ENCODE measurements at places on chromosomes 4 and X. TPM values are rescaled to one million over a fixed set of nuclear protein-coding genes. Genes with fewer than 3 reads are reported as not detected.

NSD2 gene
- polyA plus RNA-seq: 103 TPM

S100G gene
- not detected for polyA plus RNA-seq

L1CAM gene
- 46.9 TPM for polyA plus RNA-seq

NKX6-1 gene
- 0.07 TPM for polyA plus RNA-seq
